ENCODE measurements at places on chromosomes 5 and 9.

DNA sequence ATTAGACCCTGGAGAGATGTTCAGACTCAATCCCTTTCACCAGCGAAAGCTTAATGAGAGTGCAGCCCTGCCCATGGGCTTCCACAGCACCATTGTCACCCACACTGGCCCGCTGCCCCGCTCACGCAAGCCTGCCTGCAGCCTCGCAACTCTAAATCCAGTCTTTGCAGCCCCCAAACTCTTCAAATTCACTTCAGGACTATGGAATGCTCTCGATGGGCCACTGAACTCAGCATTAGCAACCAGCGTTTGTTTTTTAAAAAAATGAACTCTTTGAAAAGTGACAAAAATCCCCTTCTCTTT, 17.1 kb downstream of the DCANP1 start:
- DNase-seq: no peak
- no peak overlapping the region for H3K4me3 ChIP-seq
- peaks cover 15% of the 10 kb centered on the region for H3K4me1 ChIP-seq
- no peak overlapping the region for H3K27ac ChIP-seq
- peaks cover 2% of the 10 kb centered on the region for H3K36me3 ChIP-seq
- H3K27me3 ChIP-seq: peaks cover 28% of the 10 kb centered on the region

DNA sequence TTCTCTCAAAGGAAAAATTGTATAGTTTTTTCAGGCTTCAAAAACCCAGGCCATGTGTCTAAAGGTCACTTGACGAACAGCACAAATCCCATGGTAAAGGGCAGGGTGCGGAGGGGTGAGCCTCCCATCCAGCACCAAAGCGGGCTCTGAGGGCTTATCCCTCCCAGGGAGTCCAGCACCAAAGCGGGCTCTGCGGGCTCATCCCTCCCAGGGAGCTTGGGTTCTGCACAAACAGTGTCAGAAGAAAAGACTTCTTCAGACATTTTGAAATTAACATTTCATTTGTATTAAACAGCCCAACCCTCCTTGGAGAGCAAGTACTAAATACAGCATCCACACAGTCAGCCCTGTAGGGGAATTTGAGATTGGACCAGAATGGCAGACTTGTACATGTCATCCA, 43.0 kb upstream of the CLPTM1L start:
- no peak overlapping the region for H3K27ac ChIP-seq
- H3K36me3 ChIP-seq: no peaks in the 10 kb centered on the region
- DNase-seq: no peak
- no peak overlapping the region for H3K4me3 ChIP-seq

DNA sequence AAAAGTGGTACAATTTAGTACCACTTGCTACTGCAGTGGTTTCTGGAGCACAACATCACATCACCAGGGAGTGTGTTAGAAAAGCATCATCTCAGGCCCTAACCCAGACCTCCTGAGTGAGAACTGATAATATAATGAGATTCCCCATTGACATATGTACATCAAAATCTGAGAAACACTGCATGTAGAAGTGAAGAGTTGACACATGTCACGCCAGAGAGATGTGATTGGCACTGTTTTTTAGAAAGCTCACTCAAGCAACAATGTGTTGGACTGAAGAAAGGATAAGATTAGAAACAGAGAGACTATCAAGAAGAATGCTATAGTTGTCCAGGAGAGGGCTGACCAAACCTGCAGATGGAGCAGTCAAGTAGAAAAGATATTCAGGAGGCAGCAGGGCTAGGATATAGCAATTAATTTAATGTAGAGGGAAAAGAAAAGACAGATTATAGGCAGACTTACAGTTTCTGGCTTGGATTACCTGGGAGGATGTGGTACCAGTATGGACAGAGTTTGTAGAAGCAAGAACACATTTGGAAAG, 324.4 kb upstream of the ADAMTSL1 start:
- H3K27me3 ChIP-seq: no peaks in the 10 kb centered on the region
- no peak overlapping the region for H3K27ac ChIP-seq
- H3K4me3 ChIP-seq: no peak overlapping the region
- H3K4me1 ChIP-seq: no peaks in the 10 kb centered on the region
- no peak for DNase-seq
- no peaks in the 10 kb centered on the region for H3K36me3 ChIP-seq

- peaks cover 12% of the 10 kb centered on the region for H3K4me1 ChIP-seq
- H3K4me3 ChIP-seq: no peak overlapping the region
- DNase-seq: no peak
- H3K27me3 ChIP-seq: peaks cover 15% of the 10 kb centered on the region
- H3K27ac ChIP-seq: no peak overlapping the region
These were observed 8.6 kb upstream of the GLIS3 start for GRCh38 chr9:4308482-4308881.

DNA sequence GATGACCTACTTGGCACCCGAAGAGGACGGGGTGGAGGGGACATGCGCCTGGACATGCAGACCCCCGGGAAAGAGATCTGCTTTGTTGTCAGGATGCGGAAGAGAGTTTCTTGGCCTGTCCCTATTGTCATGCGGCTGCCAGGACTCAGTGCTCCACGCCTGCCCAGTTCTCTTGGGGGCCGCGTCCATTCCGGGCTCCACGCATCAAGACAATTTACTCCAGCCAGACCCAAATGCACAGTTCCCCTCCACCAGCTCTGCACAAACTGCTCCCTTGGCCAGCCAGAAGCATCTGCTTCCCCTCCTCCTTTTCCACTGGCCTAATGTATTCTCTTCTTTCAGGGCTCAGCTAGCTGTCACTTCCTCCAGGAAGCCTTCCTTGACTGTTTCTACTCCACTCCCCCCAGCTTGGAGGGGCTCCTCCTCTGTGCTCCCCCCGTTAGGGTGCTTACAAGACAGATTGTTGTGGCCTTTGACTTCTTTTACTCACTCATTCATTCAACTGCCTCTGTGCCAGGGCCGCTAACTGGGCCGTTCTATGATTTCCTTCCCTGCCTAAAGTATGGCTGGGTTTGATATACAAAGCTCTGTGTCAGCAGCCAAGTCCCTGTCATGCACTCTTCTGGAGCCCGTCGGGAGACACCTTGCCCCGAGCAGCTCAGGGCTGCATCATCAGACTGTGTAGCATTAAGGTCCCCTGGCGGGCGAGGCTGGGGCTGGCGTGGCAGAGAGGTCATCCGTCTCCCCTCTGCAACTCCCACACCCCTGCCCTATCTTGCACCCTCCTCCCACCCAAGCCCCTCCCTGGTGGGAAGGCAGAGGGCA, 6.6 kb downstream of the FIBCD1 start:
- no peak overlapping the region for H3K27ac ChIP-seq
- DNase-seq: no peak
- H3K4me1 ChIP-seq: no peaks in the 10 kb centered on the region
- no peak overlapping the region for H3K4me3 ChIP-seq
- no peaks in the 10 kb centered on the region for H3K36me3 ChIP-seq
- H3K27me3 ChIP-seq: peaks cover 68% of the 10 kb centered on the region

DNA sequence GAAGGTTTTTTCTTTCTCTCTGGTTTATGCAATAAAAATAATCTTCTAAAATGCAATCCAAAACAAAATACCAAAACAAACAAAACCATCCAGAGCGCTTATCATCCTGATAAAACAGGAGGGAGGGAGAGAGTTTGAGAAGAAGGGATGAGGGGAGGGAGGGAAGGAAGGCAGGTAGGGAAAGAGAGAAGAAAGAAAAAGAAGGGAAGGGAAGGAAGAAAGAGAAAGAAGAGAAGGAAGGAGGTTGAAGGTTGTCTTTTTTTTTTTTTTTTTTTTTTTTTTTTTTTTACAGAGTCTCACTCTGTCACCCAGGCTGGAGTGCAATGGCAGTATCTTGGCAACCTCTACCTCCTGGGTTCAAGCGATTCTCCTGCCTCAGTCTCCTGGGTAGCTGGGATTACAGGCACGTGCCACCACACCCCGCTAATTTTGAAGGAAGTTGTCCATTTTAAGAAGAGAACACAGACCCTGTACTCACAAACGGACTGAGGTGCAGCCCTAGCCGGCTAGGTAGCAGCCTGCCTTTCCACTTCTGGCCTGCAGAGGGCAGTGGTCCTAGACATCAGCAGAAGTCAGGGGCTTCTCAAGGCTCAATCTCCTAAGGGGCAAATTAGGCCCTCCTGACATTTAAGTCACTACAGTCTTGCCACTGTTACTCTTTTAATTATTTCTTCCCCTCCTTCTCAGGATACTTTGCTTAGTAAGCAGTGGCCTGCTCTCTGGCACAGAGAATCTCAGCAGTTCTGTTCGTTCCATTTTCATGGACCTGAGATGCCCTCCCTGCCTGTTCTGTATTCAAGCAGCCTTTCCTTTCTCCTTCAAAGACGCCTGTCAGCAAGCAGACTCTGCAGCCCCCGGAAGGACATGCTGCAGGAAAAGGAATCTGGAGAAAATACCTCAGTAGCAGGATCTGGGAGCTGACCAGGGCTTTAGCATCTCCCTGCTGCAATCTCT, 76.4 kb downstream of the EPB41L4B start:
- H3K4me3 ChIP-seq: no peak overlapping the region
- no peaks in the 10 kb centered on the region for H3K4me1 ChIP-seq
- peak; percentile 80 for DNase-seq
- H3K27me3 ChIP-seq: peaks cover 33% of the 10 kb centered on the region
- H3K27ac ChIP-seq: no peak overlapping the region
- H3K36me3 ChIP-seq: no peaks in the 10 kb centered on the region

DNA sequence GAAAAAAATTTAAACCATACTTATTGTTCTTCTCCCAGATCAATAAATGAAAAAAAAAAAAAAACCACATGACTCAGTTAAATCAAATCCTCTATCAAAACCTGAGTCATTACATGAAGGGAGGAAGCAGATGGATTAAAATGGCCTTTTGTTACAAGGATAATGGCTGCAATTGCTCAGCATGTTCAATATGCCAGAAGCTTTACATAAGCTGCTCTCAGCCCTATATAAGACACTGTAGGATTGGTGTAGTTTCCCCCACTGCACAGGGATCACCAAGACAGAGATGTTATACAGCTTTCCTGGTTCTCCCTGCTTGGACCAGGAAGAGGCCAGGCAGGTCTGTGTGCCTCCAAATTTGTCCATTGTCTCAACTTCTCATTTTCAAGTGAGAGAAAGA, 101.6 kb upstream of the MAP1B start:
- H3K4me3 ChIP-seq: no peak overlapping the region
- H3K27ac ChIP-seq: no peak overlapping the region
- H3K27me3 ChIP-seq: no peaks in the 10 kb centered on the region
- no peaks in the 10 kb centered on the region for H3K4me1 ChIP-seq
- no peaks in the 10 kb centered on the region for H3K36me3 ChIP-seq
- no peak for DNase-seq

GRCh38 chr9:2559192-2560152, 62.1 kb upstream of the VLDLR start:
- H3K27ac ChIP-seq: no peak overlapping the region
- H3K4me3 ChIP-seq: no peak overlapping the region
- no peaks in the 10 kb centered on the region for H3K27me3 ChIP-seq
- H3K36me3 ChIP-seq: no peaks in the 10 kb centered on the region

DNA sequence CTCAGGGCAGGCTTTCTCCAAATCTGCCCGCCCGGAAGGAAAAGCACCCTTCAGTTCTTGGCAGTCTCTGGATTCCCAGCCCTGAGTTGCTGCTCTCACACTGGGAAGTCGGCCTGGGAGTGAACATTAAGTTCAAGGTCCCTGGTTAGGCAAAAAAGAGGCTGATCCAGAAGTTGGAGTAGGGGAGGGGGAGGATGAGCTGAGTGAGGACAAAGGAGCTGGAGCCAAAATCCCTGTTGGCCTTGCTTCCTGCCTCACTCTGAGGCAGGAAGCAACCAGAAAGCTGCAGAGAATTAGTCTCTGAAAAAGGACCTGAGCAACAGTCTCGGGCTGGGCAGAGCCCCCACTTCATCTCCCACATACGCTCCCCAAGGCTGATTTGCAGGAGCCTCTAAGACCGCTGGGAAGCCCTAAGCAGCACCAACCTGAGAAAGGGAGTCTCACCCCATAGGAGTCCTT, 15.0 kb upstream of the RPS14 start:
- H3K4me1 ChIP-seq: peaks cover 18% of the 10 kb centered on the region
- no peak for DNase-seq
- no peak overlapping the region for H3K27ac ChIP-seq
- H3K27me3 ChIP-seq: peaks cover 7% of the 10 kb centered on the region

GRCh38 chr9:98482226-98482625, 226.5 kb downstream of the GABBR2 start:
- no peak overlapping the region for H3K4me3 ChIP-seq
- DNase-seq: no peak
- no peaks in the 10 kb centered on the region for H3K4me1 ChIP-seq
- H3K27ac ChIP-seq: no peak overlapping the region
- peaks cover 50% of the 10 kb centered on the region for H3K27me3 ChIP-seq

Measured in activated naive CD4-positive, alpha-beta T cell treated with anti-CD3 and anti-CD28 coated beads, Interleukin-2, amount 10 ng/mL, durations not matched to agents 7 days and 5 days (primary cell).